ENCODE measurements at places on chromosomes 16 and 17.

DNA sequence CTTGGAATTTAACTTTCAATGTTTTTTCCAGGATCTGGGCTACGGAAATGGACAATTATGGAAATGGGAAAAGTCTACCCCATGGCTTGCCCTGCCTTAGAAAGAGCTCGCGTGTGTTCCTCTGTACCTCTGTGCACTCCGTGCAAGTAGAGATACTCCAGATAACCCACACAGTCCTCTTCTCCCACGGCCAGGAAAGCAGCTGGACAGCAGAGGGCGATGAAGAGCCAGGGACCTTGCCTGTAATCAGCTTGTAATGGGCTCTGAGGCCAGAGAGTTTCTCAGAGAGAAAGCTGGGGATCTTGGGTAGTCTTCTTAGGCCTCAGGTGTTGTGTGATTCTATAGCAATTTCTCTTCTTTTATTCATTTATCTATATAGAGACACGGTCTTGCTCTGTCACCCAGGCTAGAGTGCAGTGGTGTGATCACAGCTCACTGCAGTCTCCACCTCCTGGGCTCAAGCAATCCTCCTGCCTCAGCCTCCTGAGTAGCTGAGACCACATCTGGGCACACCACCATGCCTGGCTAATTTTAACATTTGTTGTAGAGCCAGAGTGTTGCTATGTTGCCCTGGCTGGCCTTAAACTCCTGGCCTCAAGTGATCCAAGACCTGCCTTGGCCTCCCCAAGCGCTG lies 2.4 kb upstream of the SOCS7 start:
- DNase-seq = peak; percentile 69

DNA sequence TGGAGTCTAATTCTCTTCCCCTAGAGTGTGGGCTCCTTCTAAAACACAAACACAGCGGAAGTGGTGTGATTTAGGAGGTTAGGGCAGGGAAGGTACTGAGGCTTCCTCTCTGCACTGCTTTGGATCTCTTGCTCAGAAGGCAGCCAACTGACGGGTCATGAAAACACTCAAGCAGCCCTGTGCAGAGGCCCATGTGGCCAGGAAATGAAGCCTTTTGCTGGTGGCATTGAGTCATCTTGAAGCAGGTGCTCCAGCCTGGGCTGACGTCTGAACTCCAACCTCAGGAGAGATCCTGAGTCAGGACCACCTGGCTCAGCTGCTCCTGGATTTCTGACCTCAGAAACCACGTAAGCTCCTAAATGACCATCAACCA lies 72.9 kb downstream of the MRM1 start:
- DNase-seq = no peak

DNA sequence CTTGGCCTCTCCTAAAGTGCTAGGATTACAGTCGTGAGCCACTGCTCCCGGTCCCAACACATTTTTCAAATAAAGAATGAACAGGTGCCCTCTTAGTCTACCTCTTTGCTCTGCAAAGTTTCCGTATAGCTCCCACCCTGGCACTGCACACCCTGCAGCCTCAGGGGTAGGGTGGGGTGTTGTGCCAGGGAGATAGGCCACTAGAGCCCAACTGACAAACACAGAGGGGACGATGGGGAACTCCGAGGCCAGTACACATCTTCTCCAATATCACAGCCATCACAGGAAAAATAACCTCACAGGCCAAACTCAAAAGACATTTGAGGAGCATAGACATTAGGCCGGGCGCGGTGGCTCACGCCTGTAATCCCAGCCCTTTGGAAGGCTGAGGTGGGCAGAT lies 2.7 kb upstream of the SLC12A4 start:
- no peak for DNase-seq

- peak; percentile 59 for DNase-seq
Measured at GRCh38 chr17:62653002-62653825, 25.7 kb downstream of the MRC2 start.

DNA sequence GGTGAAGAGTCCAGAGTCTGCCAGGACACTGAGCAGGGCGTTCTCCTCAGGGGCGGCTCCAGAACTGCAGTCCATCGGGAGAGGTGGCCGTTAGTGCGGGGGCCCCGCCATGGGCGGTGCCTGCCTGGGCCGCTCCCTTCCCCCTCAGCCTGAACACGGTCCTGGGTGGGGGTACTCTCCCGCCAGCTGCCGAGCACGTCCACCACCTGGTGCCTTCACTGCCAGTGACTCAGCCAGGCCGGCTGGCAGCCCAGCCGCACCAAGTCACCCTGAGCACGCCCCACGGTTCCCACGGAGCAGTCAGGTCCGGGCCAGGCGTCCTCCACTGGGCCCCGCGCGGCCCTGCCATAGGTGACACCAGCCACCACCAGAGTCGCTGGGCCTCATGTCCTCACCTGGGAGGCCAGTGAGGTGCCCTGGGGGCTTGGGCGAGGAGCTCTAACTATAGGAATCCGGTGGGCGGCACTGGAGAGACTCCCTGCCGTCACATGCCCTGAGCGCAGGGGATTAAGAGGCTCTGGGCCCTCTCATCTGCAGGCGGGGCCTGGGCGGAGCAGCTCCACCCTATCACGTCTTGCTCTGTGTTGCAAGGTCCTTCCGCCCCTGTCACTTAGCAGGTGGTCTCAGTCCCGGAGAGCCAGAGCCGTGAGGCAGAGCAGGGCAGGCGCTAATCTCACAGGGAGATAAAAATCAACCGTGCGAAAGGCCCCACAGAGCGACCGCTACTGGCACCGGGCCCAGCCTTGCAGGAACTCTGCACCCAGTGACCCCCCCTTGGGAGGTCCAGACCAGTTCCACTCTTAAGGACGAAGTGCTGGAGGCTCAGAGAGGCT lies 14.3 kb downstream of the PIEZO1 start:
- DNase-seq = no peak

GRCh38 chr16:67661886-67662652 lies 1.3 kb downstream of the PARD6A start:
- DNase-seq = no peak

DNA sequence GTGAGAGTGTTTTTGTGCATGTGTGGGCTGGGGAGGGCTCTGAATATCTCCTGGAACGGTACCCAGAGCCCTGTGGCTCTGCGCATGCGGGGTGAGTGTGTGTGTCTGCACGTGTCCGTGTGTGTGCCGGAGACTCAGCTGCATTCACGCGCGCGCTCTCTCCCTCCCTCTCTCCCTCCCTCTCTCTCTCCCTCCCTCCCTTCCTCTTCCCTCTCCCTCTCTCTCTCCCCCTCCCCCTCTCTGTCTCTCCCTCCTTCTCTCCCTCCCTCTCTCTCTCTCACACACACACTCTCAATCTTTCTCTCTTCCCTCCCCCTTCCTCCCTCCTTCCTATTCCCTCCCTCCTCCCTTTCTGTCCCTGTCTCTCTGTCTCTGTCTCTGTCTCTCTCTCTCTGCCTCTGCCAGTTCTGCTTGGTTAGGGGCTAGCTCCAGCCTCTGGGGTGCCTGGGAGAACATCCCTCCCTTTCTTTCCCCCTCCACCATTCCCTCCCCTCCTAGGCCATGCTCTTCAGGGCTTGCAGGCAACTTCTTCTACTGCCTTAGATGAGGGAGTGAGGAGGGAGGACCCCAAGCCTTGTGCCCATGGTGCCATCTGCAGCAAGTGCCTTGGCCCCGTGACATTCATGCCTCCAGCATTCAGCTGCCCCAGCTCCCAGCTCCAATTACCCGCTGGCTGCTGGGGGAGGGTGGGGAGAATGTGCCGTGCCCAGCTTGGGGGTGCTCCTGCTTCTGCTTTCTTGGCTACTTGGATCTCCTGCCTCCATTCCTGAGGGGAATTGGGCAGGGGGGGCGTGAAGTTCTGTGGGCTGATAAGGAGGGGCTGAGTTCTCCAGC lies 6.4 kb downstream of the THRA start:
- DNase-seq = peak; percentile 80

GRCh38 chr17:63544467-63545301 lies 5.6 kb upstream of the DCAF7 start:
- no peak for DNase-seq

DNA sequence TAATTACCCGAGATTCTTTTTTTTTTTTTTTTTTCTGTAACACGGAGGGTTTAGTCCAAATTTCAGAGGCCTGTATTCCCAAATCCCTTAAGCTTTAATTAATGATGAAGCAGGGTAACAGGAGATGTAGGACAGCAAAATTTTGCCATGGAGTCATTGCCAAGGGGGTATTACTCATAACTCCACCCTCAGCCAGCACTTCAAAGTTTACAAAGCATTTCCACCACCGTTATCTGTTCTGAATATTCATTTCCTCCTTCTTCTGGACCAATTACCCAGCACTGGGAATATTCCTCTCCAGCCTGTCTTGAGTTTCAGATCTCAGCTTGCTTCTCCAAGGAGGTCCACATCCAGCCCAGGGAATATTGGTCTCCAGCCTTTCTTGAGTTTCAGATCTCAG lies 747.5 kb upstream of the EEF2KMT start:
- DNase-seq = no peak

GRCh38 chr16:12211870-12212690 lies 235.5 kb downstream of the SNX29 start:
- DNase-seq = no peak

DNA sequence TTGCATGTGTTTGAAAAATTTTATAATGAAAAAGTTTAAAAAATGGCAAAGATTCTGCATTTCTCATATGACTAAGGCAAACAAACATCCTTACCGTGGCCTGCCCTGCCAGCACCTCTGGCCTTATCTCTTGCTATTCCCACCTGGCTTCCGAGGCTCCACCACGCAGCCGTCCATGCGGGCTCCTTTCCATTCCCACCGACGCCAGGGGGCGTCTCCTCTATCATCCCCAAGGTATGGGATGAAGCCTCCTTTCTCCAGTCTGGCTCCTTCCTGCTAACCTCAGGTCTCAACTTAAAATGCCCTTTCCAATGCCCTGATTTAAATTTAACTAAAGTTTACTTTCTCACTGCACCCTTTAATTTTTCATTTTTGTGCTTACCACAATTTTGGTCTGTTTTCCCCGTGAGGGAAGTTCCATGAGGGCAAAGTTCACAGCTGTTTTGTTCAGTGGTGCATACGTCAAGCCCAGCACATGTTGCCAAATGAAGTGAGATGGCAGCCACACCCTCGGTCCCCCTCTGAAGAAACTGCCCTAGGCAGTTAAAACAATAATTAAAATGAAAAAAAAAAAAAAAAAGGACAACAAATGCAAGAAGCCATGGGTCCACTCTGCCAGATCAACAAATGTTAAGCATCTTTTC lies 13.3 kb upstream of the SDK2 start:
- DNase-seq = no peak

DNA sequence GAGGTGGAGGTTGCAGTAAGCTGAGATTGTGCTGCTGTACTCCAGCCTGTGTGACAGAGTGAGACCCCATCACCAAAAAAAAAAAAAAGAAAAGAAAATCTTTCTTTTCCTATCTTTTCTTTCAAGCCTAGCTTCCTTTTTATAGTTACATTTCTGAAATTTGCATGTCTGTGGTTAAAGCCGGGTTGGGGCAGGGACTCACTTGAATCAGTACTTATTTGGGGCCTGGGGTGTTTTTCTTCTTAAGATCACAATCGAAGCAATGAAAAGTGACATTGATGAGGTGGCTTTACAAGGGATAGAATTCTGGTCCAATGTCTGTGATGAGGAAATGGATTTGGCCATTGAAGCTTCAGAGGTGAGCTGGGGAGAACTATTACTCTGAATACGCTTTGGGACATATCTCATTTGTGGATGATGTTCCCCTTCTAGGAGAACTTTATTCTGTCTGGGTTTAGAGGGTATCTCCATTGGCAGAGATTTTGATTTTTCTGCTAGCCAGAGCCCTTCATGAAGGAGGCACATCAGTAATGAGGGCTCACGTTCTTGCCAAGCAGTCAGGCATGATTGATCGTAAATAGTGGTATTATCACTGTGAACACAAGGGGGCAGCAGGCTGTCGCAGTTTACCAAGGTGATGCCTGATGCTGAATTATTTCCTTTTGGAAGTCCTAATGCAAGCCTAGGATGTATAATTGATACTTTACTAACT lies 14.3 kb downstream of the KPNB1 start:
- peak; percentile 41 for DNase-seq

GRCh38 chr17:50608700-50609379 lies 25.8 kb upstream of the ABCC3 start:
- DNase-seq = no peak

DNA sequence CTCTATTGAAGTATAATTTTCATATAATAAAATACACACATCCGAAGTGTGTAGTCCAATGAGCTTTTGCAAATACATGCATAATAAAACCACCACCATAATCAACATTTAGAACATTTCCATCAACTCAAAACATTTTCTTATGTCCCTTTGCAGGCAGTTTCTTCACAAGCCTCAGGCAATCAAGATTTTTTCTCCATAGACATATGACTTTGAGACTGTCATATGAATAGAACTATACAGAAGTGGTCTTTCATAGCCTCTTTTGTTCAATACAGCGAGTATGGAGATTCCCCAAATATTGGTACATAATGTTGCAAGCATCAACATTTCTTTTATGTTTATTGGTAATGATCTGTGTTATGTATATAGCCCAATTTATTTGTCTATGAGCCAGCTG lies 983.2 kb downstream of the CDH11 start:
- DNase-seq = no peak

- no peak for DNase-seq
Measured at GRCh38 chr17:337022-337420, 15.6 kb downstream of the RPH3AL start.

GRCh38 chr16:29900102-29900887 lies at the start of gene ASPHD1:
ASPHD1 (plus strand) TSS chr16:29900488; CDS start chr16:29900972, 484 bp downstream.
- DNase-seq = peak; percentile 30

DNA sequence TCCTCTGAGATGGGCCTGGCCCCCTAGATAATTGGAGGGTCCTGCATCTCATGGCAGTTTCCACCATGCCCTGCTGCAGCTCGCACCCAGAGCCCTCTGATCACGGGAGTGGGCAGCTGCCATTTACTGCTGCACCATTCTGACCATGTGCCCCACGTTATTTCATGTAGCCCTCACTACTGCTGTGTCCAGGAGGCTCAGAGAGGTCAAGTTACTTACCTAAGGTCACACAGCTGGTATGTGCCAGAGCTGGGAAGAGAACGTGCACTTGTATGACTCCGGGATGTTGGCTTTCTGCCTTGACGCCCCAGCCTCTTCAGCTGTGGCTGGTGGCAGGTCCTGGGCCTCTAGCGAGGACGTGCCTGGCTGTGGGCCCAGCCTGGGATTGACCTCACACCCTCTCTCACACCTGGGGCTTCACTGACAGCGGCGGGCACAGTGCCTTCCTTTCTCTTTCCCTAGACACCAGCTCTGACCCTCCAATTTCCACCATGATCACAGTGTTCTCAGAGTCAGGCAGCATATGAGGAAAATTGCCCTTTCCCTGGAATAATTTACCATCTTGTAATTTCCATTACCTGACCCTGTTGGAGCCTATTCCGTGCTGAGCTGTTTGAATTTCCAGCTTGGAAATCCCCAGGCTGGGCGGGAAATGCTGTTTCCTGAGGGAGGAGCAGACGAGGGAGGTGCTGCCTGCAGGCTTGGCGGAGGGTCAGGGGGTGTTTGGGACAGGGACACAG lies 18.5 kb upstream of the DOC2B start:
- DNase-seq = no peak

Measured in activated CD8-positive, alpha-beta memory T cell treated with anti-CD3 and anti-CD28 coated beads for 4 hours (primary cell).